GM23248 (cell line): ENCODE measurements at places on chromosomes 6 and 20. TPM values are rescaled to one million over a fixed set of nuclear protein-coding genes. Genes with fewer than 3 reads are reported as not detected.

The SYNJ2 gene
- 25.3 and 28.6 TPM in 2 replicates for total RNA-seq

The CLIC5 gene
- total RNA-seq: not detected in 2 replicates

The PRICKLE4 gene
- total RNA-seq: 2.1 TPM in 1 of 2 replicates, not detected in the other

The SNPH gene
- 11.2 and 12.9 TPM in 2 replicates for total RNA-seq

The CAGE1 gene
- not detected in 2 replicates for total RNA-seq

The SAMD5 gene
- total RNA-seq: not detected in 2 replicates

The CCN2 gene
- total RNA-seq: 397 and 410 TPM in 2 replicates

The ENPP3 gene
- total RNA-seq: not detected in 2 replicates

The LY6G5C gene
- 1.7 TPM in 1 of 2 replicates, not detected in the other for total RNA-seq

The PRDM1 gene
- 2.7 and 3.8 TPM in 2 replicates for total RNA-seq

DNA sequence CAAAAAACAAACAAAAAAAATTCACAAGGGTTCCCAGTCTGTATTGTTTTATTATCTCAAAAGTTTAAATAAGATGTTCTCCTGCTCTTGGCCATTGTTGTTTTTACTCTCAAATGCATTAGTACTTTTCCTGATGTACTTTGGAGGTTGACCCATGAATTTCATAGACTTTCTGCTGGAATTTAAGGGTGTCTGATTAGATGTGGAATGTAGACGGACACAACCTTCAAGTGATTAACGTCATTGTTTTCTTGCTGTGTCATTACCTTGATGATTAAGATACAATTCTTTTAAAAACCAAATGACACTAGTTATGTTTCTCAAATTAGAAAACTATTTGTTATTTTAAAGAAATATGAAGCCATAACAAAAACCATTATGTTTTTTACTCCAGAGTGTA, 421.4 kb upstream of the RUNX2 start:
- DNase-seq: no peak

- peak; percentile 79 for DNase-seq
These were observed 303 bp downstream of the ILRUN start for GRCh38 chr6:34696189-34696738.

DNA sequence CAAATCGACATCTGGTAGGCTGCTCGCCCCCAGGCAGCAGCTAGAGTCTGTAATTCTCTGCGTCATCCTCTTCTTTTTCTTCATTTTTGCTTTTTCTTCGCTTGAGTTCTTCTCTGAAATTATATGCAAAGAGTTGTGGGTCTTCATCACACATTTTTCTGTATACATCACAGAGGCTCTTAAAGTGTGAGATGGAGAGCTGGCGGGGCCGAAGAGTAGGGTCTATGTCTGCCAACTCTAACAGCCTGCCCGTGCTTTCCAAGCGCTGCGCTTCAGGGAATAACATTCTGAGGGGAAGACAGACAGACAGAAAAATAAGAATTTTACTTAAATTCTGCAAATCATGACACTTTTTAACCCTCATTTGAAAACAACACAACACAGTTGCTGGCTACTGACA, 6.0 kb upstream of the CLDN20 start:
- no peak for DNase-seq

GRCh38 chr6:39401376-39401775, 78.9 kb upstream of the KCNK16 start:
- DNase-seq: no peak

- peak; percentile 47 for DNase-seq
These were observed 597.9 kb downstream of the EPM2A start for GRCh38 chr6:145137425-145137824.

- DNase-seq: peak; percentile 64
These were observed 1.4 kb downstream of the GFOD1 start for GRCh38 chr6:13485923-13486562.

- peak; percentile 61 for DNase-seq
These were observed 125.5 kb upstream of the TMEM170B start for GRCh38 chr6:11412011-11412424.

DNA sequence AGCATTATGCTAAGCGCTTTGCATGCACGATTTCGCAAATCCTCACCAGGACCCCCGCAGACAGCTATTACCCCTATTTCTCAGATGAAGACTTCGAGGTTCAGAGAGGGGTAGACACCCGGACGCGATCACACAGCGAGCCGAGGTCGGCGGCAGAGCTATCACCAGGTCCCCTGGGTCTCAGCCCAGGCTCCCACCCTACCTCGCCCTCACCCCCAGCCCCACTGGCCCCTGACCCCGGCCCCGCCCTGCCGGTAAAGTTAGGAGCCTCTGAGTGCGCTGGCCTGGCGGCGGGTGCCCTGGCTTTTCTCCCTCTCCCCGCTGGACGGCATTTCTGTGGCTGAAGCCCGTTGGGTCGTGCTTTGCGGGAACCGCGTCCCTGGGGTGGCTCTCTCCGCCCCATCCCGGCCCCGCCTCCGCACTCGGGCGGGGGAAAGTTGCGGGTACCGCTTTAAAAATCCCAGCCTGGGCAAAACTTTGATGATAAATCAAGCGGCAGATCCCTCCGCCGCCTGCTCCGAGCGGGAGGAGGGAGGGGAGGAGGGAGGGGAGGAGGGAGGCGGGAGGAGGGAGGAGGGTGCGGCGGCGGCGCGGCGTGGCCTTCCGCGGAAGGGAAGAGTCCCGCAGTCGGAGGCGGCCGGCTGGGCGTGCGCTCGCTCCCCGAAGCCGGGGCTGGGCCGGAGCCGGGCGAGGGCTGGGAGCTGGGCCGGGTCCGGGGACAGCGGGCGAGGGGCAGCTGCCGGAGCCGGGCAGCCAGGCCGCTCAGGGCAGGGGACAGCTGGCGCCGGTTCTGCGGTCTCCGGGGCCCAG, at the start of gene VSTM2L:
TSS of gene VSTM2L (plus strand) at position 624 of the 810 bp plus-strand sequence. CDS start 224 bp downstream, outside the sequence.
- DNase-seq: peak; percentile 80

- DNase-seq: no peak
These were observed 189.9 kb upstream of the EYA4 start for GRCh38 chr6:133051240-133051639.

DNA sequence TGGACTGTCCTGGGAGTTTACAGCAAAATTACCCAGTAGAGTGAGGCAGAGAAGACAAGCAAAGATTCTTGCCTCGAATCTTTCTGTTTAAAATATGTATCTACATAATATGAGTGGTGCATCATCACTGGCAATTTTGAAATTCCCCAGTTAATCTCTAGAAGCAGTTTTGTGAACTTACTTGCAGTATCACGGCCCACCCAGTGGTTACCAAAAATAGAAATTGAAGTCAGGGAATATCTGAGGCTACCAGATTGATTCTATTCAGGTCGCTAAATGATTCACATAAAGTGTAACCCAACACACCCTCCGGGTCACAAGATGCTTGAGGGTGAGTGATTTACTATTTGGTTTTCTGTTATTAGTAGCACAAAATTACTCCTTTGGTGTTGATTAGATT, 111.9 kb downstream of the PPP1R14C start:
- no peak for DNase-seq

DNA sequence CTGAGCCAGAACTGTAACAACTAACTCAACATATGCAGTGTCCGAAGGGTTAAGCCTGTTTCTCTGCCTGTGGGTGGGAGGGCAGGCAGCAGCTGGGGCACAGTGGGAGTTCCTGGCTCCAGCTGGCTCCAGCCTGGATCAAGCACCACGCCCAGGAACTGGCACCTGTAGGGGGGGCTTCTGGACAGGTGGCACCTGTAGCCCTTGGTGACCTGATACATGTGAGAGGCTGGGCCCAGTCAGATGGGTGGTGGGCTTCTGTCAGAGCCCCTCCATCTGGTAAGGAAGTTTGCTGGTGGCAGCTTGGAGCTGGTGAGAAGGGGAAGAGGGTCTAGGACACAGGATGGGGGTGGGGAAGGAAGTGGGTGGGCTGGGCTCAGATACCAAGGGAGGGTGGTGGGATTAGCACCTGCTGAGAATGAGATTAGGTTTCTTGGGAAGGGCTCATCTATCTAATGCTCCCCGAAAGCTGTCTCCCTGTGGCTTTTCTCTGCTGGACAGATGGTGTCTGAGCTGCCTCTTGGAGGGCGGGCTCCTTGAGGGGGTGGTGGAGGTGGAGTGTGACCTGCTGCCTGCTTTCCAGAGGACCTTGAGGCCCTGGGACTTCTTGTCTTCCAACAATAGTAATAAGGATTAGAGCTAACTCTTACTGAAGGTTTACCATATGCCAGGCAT, 28.5 kb downstream of the BCL2L1 start:
- DNase-seq: no peak

DNA sequence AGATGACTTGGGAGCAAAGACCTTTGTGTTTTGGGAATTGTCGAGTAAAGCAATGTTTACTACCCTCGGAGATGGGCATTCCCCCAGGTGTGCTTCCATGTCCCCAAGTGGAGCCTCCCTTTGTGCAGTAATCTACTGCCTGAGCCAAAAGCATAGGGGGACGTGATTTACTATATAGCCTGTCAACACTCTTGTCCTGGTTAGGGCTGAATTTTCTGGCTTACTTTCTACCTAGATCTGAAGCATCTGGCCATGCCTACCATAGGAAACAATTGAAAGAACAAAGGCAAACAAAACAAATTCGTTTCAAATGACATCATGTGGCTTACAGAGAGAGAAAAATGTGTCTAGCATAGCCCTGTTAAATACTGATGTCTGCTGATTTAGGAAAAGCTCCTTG, 350.6 kb downstream of the SAMD5 start:
- no peak for DNase-seq

DNA sequence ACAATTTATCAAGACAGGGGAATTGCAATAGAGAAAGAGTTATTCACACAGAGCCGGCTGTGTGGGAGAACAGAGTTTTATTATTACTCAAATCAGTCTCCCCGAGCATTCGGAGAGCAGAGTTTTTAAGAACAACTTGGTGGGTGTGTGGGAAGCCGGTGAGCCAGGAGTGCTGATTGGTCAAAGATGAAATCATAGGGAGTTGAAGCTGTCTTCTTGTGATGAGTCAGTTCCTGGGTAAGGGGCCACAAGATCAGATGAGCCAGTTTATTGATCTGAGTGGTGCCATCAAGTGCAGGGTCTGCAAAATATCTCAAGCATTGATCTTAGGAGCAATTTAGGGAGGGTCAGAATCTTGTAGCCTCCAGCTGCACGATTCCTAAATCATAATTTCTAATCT, 50.0 kb upstream of the ECI2 start:
- no peak for DNase-seq

GRCh38 chr6:7214468-7214867, 98.5 kb downstream of the SSR1 start:
- no peak for DNase-seq

GRCh38 chr20:34010405-34010931, 16.8 kb downstream of the RALY start:
- no peak for DNase-seq

DNA sequence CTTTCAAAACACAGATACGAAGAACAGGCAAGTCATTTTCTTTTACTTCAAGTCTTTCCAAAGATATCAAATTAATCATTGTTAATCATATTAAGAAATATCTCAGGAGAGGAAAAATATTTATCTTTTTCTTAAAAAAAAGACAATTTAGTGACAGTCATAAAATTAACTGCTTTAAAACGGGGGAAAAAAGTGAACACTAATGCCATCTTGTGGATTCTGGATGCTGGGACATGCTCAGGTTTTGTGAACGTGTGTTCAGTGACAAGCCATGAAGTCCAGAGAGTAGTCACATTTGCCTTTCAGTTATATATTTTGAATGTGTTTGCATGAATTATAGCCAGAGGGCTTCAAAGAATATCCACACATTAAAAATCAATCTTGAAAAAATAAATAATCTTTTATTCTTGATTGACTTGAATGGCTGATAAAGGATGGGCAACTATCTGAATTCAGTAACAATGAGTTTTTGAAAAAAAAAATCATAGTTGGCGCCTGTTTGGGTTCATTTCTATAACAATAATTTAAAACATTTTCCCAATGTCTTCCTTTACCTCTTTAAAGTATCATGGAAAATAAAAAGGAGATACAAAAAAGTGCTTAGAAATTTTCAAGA, 74.7 kb upstream of the NOX3 start:
- DNase-seq: peak; percentile 70

- no peak for DNase-seq
These were observed 20.4 kb downstream of the GCNT2 start for GRCh38 chr6:10541591-10541990.

- peak; percentile 97 for DNase-seq
These were observed 10.7 kb downstream of the SDC4 start for GRCh38 chr20:45337367-45338120.

GRCh38 chr20:46898423-46898822, 3.8 kb downstream of the EYA2 start:
- no peak for DNase-seq

DNA sequence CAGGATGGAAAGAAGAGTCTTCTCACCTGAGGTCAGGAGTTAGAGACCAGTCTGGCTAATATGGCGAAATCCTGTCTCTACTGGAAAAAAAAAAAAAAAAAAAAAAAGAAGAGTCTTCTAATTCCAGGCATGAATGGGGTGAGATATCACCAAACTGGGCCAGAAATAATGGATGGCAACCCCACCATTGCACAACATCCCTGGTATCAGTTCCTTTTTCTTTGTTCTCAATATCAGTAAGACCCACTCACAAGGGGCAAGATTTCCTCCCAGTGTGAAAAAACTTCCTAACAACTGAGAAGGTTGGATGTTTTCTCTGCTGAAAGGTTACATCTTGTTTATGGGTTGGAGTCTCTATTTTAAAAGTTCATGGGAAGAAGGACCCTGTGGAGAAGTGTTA, 23.6 kb upstream of the NR2E1 start:
- DNase-seq: no peak

- DNase-seq: no peak
These were observed 5.0 kb downstream of the MARCKS start for GRCh38 chr6:113862112-113862511.
